ENCODE measurements at places on chromosomes 1 and 21.

DNA sequence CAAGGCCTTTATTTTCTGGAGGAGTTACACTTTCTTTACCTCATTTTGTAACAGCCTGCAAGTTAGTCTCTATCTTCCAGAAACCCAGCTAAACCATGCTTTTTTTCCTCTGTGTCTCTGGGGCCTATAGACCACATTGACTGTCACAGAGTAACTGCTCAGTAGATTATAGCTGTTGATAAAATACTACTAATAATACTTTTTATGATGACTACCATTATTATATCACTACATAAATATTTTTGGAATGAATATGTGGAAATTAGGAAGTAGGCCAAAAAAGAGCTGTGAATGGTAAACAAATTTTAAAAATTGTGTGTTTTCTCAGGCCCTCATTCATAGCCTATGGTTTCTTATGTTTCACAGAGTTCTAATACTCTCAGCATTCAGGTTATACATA, 233.1 kb upstream of the USP24 start:
- no peak for DNase-seq

- no peak for DNase-seq
Measured at GRCh38 chr1:222918801-222919477, 104.1 kb downstream of the DISP1 start.

DNA sequence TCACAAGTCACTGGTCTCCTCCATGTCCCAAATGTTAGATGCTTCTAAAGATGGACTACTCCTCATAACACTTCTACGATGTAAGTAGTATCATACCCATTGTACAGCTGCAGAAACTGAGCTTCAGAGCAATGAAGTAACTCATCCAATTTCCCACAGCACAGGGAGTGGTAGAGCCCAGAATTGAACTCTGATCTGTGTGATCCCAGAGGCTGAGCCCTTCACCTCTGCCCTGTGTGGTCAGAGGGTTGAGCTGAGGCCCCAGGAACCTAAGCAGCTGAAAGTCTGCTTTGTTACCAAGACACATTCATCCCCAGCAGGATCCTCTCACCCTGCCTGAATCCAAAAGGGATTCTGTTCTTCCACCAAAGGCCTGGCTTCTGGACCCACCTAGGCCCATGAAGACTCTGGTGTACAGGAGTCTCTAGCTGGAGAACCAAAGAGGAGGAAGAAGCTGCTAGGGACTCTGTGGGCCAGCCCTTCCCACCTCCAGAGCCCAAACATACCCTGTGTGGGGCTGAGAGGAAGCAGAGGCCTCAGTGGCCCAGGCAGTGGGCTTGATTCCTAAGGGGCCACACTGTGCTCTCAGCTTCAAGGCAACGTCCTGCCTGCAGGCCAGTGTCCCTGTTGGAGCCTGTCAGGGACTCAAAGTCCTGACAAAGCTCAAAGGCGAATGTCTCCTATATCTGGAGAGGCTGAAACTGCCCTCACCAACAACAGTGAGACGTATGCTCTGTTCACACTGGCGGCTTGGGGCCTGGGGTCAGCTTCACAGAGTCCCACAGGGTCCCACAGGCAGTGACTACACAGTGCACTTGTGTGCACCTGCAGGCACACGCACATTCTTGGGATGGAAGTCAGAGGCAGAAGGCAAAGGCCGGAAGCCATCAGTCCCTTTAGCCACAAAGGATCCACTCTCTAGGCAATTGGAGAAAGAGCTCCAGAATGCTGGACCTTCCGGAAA, 40.4 kb upstream of the SLC30A1 start:
- no peak for DNase-seq

DNA sequence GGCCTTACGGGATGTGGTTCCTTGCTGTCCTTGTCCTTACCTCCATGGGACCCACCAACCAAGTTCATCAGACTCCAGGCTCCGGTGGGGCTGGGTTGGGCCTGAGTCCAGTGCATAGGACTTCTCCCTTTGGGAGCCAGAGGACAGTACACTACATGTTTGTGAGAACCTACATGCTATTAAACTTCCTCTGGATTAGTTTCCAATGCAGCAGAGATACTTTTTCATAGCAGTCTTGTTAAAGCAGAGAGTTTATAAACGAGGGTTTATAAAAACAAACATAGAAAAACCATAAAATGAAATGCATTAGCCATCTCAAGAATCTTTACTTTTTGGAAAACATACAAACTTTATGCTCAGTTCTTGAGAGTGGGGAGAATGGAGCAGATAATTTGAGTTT, 33.4 kb downstream of the INKA2 start:
- DNase-seq = no peak

DNA sequence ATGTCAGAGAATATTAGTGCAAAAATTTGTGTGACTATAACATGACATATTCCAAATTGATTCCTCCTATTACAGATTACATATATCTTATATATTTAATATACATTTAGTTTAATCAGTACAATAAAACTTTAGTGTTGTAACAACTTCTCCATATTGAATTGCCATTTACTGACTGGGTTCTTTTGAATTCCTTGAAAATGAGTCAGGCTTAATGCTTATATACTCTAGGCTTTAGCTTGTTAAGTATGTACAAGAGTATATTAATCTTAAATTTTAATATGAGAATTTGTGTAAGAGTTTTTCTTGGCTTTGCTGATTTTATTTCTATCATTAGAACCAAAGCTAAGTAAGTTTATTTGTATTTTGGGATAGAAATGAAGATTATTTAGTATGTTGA, 40.3 kb downstream of the XPR1 start:
- no peak for DNase-seq

GRCh38 chr1:214361636-214362035, 80.7 kb downstream of the SMYD2 start:
- no peak for DNase-seq

DNA sequence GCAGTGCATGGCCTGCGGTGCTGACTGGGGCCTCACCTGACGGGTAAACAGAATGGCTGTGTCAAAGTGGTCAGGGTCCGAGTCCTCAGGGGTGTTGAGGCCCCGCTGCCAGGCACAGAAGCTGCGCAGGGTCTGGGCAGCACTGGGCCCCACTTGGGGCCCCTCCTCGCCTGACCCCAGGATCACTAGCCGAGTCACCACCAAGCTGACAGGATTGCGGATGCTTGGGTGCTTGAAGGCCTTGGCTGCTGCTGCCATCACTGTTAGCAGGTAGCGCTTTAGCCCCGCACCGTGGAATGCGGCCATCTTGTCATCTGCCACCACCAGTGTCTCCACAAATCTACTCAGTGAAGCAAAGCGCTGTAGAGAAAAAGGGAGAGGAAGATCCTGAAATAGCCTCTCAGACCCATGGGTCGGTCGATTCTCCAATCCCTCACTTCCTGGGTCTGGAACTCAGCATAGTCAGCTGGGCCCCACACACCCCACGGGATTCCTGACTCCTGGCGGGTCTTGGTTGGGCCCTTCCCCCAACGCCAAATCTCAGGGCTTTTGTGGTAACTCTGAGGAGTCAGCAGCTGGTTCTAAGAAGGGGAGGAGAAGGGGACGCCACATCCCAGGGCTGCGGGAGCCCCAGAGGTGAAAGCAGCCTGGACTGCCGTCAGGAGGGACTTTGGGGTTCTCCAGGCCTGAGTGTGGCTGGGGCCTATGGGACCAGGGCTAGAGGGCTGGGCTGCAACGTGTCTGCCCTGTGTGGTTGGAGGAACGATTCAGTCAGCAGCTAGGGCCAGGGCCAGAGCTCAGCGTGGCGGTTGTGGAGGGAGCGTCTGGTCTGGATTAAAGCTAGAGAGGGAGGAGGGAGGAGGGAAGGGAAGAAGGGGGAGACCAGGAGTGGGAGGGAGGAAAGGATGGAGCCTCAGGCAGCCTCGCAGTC, 2.1 kb downstream of the ADAMTS4 start:
- no peak for DNase-seq

Data from activated naive CD4-positive, alpha-beta T cell treated with anti-CD3 and anti-CD28 coated beads, Interleukin-2, amount 10 ng/mL, durations not matched to agents 7 days and 5 days (primary cell).